ENCODE measurements at places on chromosomes 4 and X.

DNA sequence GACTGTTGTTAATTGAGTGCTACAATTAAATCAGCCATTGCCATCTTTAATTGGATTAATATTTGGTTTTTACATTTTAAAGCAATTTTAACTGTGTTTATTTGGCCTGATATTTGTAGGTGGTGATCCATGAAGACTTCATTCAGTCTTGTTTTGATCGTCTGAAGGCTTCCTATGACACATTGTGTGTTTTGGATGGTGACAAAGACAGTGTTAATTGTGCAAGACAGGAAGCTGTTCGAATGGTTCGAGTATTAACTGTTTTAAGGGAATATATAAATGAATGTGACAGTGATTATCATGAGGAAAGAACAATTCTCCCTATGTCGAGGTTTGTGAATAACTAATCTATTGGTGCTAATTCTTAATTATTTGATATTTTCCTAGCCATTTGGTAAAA is 82.6 kb downstream of the USP9X start:
- no peak for DNase-seq

DNA sequence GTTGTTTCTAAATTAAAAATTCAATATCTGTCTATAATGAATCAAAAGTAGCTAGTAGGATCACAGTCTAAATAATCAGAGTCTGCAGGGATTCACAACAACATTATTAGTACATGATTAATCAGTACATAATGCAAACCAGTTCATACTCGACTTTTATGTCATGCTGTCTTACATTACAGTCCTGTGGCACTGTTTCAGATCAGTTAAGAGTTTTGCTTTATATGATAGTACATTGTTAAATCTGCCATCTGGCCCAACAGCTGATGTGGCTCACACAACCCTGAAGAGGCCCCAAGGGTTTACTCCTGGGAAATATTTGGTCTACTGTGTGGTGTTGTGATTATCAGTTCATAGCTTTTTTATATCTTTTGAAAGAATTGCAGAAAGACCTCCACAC is 247.1 kb upstream of the ETNPPL start:
- no peak for DNase-seq

DNA sequence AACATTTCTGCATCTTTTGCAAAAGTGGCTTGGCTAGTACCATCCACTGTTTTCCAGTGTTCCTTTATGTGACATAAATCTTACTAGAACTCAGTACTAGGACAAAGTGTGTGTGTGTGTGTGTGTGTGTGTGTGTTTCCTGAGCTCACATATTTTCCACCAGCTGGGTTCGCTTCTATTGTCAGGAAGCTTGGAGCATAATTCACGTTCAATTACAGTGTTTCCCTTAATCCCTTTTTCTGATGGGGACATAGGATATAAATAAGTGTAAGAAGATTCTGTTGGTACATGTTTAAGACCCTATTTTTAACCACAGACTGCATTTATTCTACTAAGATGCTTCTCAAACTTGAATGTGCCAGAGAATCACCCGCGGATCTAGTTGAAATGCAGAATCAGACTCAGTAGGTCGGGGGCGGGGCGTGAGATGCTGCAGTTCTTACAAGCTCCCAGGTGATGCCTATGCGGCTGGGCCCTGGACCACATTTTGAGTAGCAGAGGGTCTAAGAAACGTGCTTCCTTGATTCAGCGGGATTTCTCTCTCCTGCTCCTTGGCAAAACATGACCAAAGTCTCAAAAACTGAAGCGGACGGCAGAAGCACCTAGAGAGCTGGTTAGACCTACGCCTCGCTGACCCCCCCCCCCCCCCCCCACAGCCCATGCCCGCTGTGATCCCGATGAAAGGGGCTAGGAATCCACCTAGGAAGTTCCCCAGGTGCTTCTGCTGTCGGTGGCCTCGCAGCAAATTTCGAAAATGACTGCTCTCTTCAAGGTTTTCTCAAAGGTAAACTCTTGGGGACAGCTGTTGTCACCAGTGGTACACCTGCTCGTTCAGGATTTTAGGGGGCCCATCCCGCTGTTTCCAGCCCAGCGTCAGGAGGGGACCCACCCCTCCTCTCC is 797 bp downstream of the CD99L2 start:
- DNase-seq: no peak

DNA sequence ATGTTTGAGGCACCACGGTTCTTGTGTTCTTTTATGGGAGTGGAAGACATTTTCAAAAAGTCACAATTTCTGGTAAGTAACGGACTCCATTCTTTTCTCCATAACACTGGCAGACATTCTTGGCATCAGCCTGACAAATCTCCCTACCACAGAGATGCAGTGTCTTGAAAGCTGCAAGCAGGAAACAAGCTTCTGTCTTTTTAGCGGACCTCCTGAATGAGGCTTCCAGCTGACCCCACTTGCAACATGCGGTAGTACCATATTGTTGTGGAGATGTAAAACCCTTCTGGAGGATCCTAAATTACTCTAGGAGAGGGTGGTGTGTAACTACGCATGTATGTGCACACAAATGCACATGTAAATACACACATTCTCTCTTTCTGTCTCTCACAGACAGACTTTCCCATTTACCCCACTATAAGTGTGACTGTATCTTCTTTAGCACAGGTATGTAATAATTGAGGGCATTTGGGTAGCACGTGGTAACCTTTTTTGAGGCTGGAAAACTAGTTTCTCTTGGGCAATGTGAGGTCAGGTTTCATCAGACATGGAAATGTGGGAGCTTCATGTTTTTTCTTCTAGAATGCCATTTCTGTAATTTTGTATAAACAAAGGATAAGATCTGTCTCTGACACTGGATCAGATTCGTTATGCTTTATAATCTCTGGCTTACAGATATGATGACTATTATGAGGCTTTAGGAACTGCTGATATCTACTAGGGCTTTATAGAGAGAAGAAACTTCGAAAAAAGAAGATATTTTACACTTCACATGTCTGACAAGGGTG is 130.1 kb downstream of the MGST2 start:
- no peak for DNase-seq

GRCh38 chrX:56833626-56834025 is 104.6 kb downstream of the NBDY start:
- DNase-seq: no peak

DNA sequence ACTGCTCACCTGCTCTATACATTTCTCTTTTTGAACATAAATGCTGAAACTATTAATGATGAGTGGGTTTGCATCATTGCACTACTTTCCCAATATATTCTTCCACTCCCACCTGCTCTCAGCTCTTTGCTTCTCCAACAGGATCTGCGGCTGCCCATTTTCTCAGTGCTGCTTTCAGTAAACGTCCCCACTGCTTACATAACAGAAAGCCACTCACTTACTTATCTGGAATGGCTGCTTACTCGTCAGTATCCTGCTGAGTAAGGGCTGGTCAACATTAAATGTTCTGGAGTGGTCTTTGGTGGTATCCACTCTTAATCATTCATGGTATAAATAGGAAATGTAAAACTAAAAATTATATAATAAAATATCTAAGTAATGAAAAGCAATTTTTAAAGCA is 112.8 kb upstream of the HPF1 start:
- DNase-seq: no peak

GRCh38 chr4:120870279-120870673 is 52.2 kb downstream of the PRDM5 start:
- DNase-seq: no peak

DNA sequence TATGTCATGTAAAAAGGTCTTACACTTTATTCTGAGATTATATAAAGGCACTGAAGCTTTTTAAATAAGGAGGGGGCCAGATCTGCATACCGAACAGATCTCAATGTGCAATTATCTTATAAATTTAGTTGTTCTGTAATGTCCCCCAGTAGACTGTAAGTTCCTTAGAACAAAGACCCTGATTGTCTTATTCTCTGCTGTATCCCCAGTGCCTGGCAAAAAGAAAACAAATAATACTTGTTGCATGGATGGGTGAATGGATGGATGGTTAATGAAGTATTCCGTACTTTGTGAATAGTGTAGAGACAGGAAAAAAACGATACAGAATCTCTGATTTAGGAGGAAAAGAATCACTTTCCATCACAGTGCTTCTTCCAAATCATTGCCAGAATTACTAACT is 141.5 kb downstream of the CHM start:
- no peak for DNase-seq

DNA sequence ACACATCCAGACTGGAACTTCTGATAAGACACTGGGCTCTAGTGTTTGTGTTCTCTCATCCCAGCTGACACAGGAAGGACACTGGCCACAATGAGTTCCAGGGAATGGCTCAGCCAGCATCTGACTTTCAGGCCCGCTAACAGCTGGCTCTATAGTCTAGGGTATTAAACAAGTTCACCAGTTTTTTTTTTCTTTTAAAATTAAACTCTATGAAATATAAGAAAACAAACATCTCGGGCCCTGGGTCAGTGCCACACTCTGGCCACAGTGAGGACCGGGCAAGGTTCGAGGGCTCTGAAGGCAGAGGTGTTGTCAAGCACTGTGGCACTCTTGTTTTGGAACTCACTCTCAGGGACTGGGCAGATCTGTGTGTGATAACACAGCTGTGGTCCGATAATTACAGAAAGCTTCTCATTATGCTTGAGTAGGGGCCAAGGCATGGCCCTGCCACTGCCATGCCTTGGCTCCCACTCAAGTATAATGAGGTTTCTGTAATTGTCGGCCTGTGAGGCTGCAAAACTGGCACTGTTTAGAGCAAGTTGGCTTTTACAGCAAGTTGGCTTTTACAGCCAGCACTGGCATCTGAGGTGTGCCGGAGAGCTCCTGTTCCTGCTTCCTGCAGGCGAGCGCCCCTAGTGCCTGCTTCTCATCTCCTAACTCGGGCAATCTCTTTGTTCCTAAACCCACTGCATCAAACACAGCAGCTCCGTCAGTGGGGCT is 62.8 kb downstream of the PPP1R2C start:
- no peak for DNase-seq
